ENCODE measurements at places on chromosomes 16 and 17. TPM values are rescaled to one million over a fixed set of nuclear protein-coding genes. Genes with fewer than 3 reads are reported as not detected.

GRCh38 chr16:84302111-84302954 is 7.7 kb downstream of the WFDC1 start:
- no peak overlapping the region for H3K4me3 ChIP-seq
- no peaks in the 10 kb centered on the region for H3K27me3 ChIP-seq
- DNase-seq: peak; percentile 44
- peak overlapping the region; percentile 93 for H3K27ac ChIP-seq

DNA sequence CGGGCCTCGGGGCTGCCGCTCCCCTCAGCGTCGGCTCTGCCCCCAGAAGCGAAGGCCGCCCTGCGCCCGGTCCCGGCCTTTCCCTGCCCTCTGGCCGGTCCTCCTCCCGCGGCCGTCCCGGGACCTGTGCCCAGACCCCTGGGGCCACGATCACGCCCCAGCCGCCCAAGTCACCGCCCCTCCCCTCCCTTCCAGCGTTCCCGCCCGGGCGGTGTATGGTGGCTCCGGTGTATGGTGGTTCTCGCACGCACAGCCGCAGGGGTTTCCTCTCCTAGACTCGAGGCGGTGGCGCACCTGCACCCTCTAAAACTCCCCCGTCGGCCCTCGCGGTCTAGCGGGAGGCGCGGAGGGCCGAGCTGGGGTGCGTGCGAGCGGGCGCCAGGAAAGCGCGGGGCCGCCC is 10.0 kb downstream of the TIGD7 start:
- H3K4me3 ChIP-seq: no peak overlapping the region
- H3K27ac ChIP-seq: no peak overlapping the region
- no peaks in the 10 kb centered on the region for H3K4me1 ChIP-seq
- DNase-seq: no peak

DNA sequence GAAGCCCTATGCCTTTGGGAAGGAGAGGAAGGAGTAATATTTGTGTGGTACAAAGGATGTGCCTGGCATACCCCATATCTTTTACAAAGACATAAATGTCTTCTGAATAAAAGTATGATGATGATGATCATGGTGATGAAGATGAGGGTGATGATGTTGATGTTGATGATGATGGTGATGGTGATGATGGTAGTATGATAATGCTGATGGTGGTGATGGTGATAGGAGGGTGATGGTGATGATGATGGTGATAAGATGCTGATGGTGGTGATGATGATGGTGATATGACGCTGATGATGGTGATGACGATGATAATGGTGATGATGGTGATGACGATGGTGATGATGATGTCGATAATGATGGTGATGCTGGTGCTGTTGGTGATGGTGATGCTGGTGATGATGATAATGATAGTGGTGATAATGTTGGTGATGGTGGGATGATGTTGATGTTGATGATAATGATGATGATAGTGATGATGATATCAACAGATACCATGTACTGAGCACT is 684.2 kb downstream of the WWOX start:
- no peaks in the 10 kb centered on the region for H3K27me3 ChIP-seq
- H3K4me3 ChIP-seq: no peak overlapping the region
- no peak overlapping the region for H3K27ac ChIP-seq

DNA sequence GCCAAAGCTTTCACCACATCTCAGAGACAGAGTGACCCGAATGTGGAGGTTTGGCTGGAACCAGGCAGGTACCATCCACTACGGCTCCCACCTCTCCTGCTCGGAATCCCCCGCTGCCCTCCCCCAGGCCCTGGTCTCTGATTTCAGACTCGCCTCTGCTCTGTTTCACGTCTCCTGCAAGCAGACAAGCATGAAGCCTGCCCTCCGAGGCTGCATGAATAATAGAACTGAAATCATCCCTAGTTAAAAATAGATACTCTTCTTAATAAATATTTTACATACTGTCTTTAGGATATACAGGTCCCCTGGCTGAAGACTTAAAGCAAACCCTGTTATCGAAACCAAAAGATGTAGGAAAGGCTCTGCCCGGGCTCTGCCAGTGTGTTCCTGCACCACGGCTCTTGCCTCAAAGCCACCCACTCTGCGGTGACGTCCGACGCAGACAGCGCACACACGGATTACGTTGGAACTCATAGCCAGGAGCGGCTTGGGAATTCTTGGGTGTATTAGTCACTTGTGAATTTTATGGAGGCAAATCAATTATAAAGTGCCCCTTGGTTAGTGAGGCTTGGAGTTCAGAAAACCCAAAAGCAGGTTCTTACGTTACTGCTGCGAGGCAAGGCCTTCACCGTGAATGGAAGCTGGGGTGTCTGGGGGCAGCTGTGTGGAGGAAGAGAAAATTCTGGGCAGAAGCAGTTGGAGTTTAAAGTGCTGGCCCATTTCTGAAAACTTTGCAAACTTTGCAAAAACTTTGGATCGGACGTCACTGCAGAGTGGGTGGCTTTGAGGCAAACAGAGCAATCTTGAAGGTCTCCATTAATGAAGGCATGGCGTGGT is 25.6 kb upstream of the NPTX1 start:
- no peaks in the 10 kb centered on the region for H3K27me3 ChIP-seq
- H3K36me3 ChIP-seq: no peaks in the 10 kb centered on the region
- H3K4me1 ChIP-seq: peaks cover 18% of the 10 kb centered on the region
- peak; percentile 97 for DNase-seq

DNA sequence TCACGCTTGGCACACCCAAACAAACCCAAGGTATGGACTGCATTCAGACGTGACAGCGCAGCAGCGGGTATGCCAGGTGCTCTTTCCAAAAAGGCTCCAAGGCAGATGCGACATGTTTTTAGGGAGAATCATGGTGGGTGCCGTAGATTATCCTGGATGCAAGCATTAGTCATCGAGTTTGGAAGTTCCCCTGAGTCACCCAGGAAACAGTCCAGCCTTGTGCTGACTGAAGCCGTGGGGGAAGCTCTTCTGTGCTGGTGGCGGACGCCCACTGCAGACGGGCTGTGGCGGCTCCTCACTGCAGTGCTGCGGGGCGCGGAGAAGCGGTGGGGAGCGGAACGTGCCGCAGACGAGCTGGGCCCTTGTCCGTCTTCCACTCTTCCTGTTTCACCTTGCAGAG is 13.9 kb downstream of the JPT2 start:
- H3K4me1 ChIP-seq: peaks cover 10% of the 10 kb centered on the region
- no peak overlapping the region for H3K27ac ChIP-seq
- H3K27me3 ChIP-seq: no peaks in the 10 kb centered on the region
- no peak overlapping the region for H3K4me3 ChIP-seq

GRCh38 chr16:65213866-65214595 is 92.2 kb upstream of the CDH11 start:
- H3K36me3 ChIP-seq: no peaks in the 10 kb centered on the region
- no peak overlapping the region for H3K27ac ChIP-seq
- no peaks in the 10 kb centered on the region for H3K27me3 ChIP-seq
- no peaks in the 10 kb centered on the region for H3K4me1 ChIP-seq
- DNase-seq: peak; percentile 17
- no peak overlapping the region for H3K4me3 ChIP-seq

- peaks cover 1% of the 10 kb centered on the region for H3K4me1 ChIP-seq
- no peak overlapping the region for H3K27ac ChIP-seq
- DNase-seq: peak; percentile 47
Observed at GRCh38 chr16:88527186-88527936, 42.8 kb upstream of the ZC3H18 start.

- peaks cover 2% of the 10 kb centered on the region for H3K36me3 ChIP-seq
- H3K27ac ChIP-seq: no peak overlapping the region
- no peaks in the 10 kb centered on the region for H3K4me1 ChIP-seq
- no peak overlapping the region for H3K4me3 ChIP-seq
- no peak for DNase-seq
Observed at GRCh38 chr16:27441276-27441675, 39.3 kb downstream of the IL21R start.

DNA sequence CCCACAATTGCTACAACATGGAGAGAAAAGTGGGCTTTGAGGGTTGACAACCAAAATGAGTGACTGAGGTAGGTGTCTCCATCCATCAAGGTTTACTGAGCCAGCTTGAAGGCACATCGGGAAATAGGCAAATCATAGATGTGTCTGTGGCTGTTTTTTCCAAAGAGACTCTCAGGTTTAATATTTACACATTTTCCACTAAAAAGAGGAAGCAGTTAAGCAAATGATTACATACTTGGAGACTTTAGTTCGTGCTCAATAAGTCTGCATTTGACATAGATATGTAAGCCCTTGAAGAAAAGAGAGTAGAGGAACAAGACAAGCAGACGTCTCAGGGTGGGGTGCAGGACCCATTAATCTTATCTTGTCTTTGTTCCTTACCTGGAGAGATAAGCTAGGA is 148.9 kb upstream of the COX10 start:
- no peak overlapping the region for H3K27ac ChIP-seq
- H3K4me3 ChIP-seq: no peak overlapping the region
- H3K4me1 ChIP-seq: no peaks in the 10 kb centered on the region

DNA sequence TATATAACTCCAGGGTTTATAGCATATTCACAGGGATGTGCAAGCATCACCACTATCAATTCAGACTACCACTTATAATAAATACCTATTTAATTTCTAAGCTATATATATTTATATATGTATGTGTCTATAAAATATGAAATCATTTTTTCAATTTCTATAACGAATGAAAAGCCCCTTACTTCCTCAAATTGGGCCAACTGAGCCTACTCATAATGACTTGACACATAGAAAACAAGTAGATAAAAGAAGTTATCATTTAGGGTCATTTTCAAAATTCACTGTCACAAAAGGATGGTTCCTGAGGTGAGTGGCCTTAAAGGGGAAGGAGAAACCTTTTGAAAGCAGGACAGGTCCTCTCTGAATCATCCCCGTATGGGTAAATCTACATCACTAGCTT is 114.1 kb downstream of the ADCY9 start:
- H3K36me3 ChIP-seq: 0 out of 2 replicates have a peak, but pooled peaks cover 2% of the 10 kb centered on the region
- H3K4me3 ChIP-seq: no peak overlapping the region
- peaks cover 26% of the 10 kb centered on the region for H3K4me1 ChIP-seq

DNA sequence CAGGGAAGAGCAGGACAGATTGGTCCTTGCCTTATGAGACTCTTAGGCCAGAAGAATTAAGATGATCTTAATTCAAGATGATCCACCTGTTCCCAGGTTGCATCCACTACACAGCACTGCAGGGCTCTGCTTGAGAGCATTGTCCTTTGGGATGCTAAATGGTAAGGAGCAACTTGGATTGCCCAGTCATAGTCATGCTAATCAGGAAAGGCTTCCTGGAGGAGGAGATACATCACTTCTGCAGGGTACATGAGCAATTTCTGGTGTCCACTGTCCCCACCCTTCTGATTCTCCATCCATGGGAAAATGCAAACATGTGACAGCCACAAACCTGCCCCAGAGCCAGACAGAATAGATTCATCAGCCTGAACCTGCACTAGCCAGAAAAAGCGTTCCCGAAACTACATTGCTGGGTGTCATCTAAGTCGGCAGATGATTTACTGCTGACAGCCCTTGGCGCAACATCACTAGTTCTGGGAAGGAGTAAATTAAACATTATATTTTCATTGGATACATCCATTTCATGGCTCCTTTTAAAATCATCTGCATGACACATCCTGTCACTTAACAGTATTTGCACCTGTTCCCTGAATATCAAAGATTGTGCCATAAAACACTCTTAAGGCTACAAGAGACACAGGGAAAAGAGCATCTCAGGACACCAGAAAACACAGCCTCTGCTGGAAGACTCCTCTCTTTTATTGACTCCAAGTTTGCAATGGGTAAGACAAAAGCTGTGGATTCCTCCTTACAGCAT is 282.2 kb downstream of the MAF start:
- H3K36me3 ChIP-seq: no peaks in the 10 kb centered on the region
- DNase-seq: no peak
- no peaks in the 10 kb centered on the region for H3K4me1 ChIP-seq
- no peaks in the 10 kb centered on the region for H3K27me3 ChIP-seq

DNA sequence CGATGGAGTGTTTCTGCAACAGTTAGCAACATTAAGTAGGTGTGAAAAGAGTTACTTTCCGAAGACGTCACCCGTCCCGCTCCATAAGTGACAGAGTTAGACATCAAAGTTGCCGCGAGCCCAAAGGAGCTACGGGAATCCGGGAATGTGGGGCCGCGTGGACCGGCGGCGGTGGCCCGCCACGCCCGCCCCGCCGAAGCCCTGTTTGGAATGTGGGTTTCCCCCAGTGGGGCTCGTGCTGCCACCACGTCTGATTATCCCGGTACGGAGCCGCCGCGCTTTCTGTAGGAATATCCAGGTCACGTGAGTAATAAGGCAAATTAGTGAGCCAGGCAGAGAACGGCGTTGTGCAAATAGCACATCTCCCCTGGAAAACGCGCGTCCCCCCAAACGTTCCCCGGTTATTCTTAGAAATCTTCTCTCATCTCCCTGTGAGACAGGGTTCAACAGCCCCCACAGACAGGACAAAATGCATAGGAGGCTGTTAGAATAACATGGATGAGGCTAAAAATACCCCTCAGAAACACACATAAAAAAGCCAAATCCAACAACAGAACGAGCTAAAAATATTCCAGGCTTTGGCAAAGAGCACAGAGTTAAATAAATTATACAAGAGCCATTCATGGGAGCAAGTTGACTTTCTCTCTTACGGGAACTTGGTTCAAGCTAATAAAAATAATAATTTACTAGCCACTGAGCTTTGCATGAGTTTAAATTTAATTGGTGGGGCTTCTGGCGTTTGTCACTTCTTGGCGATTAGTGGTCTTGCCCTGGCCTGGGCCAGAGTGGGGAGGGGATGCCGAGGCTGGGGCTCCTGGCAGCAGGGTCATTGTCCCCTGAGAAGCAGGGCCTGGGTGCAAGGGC is 8.6 kb downstream of the BAHCC1 start:
- no peak overlapping the region for H3K4me3 ChIP-seq
- H3K27me3 ChIP-seq: no peaks in the 10 kb centered on the region
- peaks cover 2% of the 10 kb centered on the region for H3K36me3 ChIP-seq
- no peak for DNase-seq

DNA sequence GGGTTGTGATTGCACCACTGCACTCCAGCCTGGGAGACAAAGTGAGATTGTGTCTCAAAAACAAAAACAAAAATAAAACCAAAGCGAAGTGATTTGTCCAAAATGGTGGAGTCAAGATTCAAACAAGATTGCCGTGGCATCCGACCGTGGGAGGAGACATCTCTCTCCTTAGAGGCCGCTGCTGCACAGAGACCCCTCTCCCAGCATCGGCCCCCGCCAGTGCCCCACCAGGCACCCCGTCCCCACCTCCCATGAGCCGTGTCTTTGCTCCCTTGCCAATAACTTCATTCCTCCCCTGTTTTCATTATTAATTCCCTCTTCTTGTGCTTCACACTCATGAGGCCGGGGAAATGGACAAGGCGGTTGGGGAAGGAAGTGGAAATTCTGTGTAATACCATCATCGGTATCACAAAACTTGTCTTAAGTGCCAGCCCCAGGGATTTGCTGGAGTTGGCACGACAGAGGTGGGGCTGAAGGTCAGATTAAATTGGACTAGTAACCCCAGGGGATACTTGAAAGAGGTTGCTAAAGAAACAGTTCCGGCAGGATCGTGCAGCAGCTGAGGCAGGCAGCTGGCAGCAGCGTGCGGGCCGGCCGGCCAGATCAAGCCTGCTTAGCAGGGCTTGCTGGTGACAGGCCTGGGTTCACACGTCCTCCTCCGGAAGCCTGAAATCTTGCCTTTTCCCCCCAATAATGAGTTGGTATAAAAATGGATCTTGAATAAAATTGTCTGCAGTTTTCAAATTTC is 66.8 kb downstream of the RTN4RL1 start:
- no peak overlapping the region for H3K27ac ChIP-seq
- no peak overlapping the region for H3K4me3 ChIP-seq

- no peaks in the 10 kb centered on the region for H3K36me3 ChIP-seq
- peaks cover 18% of the 10 kb centered on the region for H3K4me1 ChIP-seq
- no peak for DNase-seq
- H3K27me3 ChIP-seq: no peaks in the 10 kb centered on the region
- H3K27ac ChIP-seq: peak overlapping the region; percentile 18
- no peak overlapping the region for H3K4me3 ChIP-seq
Observed at GRCh38 chr17:2092253-2092652, 37.4 kb downstream of the HIC1 start.

PRPSAP2 gene
- polyA plus RNA-seq: 22.9 TPM

GPR179 gene
- polyA plus RNA-seq: not detected

ATP2A1 gene
- polyA plus RNA-seq: 0.63 TPM

USP43 gene
- polyA plus RNA-seq: not detected

RNF222 gene
- not detected for polyA plus RNA-seq
